CD4-positive, alpha-beta T cell treated with Interleukin-1 beta for 1 hour (primary cell): ENCODE measurements at places on chromosomes 4 and X.

GRCh38 chr4:1072830-1073446, 40.4 kb downstream of the RNF212 start:
- peak; percentile 48 for DNase-seq

GRCh38 chrX:16199343-16199742, 32.1 kb downstream of the MAGEB17 start:
- no peak for DNase-seq

GRCh38 chr4:163681208-163681821, 186.8 kb downstream of the TMA16 start:
- peak; percentile 7 for DNase-seq

DNA sequence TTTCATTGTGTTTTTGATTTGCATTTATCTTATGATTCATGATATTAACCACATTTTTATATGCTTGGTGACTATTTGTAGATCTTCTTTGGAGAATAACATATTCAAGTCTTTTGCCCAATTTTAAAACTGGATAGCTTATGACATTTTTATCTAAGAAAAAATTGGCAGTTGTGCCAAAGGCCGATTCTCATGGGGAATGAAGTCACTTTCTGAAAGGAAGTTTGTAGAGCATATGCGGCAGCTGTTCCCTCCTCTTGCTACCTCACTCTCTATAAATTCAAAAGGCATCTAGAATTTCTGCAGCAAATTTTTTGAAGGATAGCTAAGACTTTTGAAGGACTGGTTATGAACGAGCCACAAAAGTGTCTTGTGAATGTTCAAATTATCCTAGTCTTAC, 2353.5 kb downstream of the ARAP2 start:
- no peak for DNase-seq

DNA sequence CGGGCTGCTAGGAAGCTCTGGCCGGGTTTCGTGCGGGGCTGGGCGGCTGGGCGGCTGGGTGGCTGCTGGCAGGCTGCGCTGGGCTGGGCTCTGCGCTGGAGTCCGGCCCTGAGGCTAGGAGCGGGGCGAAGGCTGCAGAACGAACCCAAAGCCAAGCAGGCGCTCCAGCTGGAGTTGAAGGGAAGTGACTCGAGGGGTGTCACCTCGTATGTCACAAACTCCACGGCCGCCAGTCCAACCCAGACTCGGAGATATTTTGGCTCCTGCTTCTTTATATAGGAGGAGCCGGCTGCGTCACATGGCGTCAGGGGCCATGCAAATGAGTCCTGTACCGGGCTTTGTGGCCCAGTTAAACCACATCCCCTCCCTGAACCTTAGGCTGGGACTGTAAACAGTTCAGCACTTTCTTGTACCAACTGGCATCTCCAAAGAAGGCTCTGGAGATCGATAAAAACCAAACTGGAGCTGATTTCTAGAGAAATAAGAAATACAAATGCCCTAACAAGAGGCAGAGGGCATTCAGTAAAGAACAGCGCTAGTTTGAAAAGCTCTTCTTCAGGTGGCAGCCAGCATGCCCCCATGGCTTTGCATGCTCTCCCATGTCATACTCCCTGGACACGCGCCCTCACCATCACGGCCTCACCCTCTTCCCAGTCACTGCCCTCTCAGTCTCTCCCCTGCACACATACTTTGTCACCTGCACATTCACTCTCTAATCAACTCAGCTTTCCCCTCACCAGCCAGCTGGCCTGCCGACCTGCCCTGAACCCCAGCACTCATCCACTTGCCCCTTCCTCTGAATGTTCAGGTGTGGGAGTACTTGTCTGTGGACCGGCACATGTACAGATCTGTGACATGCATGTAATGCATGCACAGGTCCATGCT, 58.5 kb downstream of the TSC22D3 start:
- DNase-seq = peak; percentile 95

GRCh38 chr4:174154215-174154854, 129.1 kb downstream of the FBXO8 start:
- no peak for DNase-seq

GRCh38 chr4:118317691-118318090, 35.1 kb downstream of the PRSS12 start:
- no peak for DNase-seq

- peak; percentile 17 for DNase-seq
Observed at GRCh38 chrX:20265726-20266681, 705 bp downstream of the RPS6KA3 start.

GRCh38 chrX:85569686-85570085, 190.2 kb upstream of the POF1B start:
- DNase-seq = no peak
